Retina (tissue), 1 donor: ENCODE measurements at places on chromosomes 16 and 17.

GRCh38 chr17:10831696-10832095, 6.2 kb downstream of the PIRT start:
- no peak for DNase-seq

GRCh38 chr17:56206351-56206750, 53.1 kb downstream of the ANKFN1 start:
- DNase-seq, result no peak

DNA sequence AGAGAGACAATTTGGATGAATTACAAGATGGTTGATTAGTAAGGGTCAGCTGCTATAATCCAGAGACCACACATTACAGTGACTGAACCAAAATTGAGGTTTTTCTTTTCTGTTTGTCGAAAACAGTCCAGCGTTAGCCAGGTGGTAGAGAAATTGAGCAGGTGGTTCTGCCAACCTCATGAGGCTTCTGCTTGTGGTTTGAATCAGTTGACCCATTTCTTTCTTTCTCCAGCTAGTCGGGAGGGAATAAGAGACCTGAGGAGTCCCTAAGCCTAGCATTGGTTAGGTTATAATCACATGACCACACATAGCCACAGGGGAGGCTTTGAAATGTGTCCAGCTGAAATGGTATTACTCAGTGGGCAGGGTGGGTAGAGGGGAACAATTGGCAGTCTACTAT, 504.6 kb downstream of the HS3ST4 start:
- no peak for DNase-seq

- DNase-seq, result peak; percentile 64
Observed at GRCh38 chr17:40072040-40072734, 9.4 kb downstream of the THRA start.

- DNase-seq, result peak; percentile 71
Observed at GRCh38 chr17:64133546-64134215, 3.7 kb upstream of the ERN1 start.
